ENCODE measurements at places on chromosomes 3 and 15.

- no peak for DNase-seq
Observed at GRCh38 chr15:98853617-98854420, 153.8 kb downstream of the PGPEP1L start.

DNA sequence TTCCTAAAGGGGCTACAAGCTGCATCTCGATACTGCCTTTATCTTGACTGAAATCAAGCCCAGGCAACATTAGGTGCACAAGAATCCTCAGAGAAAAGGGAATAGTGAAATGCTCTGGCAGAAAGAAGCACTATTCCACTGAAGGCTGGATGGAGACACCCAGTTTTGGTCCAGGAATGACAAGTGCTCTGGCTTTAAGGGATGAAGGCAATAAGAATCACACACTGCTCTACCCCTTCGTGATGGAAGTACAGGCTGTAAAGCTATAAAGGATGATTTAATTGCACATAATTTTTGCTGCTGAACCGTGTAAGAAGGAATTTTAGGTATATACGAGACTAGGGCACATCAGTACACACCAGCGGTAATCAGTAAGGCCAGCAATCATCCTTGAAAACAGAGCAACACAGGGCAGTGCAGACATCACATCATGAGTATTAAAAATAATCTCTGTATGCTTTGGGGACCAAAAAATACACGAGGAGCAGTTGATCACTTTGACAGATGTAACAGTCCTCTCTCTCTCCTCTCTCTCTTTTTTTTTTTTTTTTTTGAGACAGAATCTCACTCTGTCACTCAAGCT, 414.6 kb upstream of the TBL1XR1 start:
- no peak for DNase-seq

GRCh38 chr3:54094926-54095325, 27.4 kb upstream of the CACNA2D3 start:
- no peak for DNase-seq

DNA sequence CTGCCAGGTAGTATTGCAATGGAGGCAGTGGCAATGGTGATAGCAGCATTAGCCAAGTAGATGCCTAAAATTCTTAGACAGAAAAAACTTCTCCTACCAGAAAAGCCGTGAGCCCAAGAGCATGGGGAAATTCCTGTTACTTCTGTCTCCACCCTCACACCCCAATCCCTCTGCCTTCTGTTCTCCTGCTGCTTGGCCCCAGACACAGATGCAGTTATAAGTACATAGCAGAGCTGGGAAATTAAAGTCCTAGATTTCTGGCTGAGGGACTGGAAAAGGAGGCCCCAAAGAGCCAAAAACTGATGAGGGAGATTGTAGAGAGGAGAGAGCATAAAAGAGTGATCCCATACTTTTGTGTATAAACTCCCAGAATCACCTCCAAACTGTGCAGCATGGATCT, 166.9 kb downstream of the SMAD6 start:
- no peak for DNase-seq

- DNase-seq: no peak
Observed at GRCh38 chr3:143203848-143204247, 84.3 kb downstream of the CHST2 start.

GRCh38 chr15:59190291-59190690, 16.4 kb upstream of the LDHAL6B start:
- no peak for DNase-seq

DNA sequence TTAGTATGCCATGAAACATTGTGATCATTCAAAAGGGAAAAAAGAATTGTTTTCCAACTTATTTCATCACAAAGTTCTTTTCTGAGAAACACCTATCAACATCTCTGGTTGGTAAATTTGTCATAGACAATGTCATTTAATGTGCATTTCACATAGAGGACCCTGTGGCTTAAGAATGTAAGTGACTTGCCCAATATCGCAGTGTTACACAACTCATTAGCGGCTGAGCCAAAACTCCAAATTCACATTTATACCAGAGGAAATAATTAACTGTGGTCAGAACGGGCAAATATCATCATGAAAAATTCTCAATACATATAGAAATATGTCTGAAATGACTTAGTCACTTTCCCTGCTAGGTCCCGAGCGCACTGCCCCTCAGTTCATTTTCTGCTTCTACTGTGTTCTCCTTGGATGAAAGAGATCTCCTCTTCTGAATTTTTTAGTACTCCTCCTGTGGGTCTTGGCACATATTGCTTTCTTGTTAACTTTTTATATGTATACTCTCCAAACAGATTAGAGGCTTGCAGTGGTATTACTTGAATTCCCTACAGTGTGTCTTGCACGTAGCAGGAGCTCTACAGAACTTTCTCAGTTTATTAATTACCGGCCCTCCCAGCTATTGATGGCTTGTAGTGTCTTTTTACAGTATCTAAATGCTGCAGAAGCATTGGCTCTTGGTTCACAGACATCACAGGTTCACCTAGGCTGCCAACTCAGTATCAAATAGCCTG, 33.1 kb downstream of the PTX3 start:
- no peak for DNase-seq

DNA sequence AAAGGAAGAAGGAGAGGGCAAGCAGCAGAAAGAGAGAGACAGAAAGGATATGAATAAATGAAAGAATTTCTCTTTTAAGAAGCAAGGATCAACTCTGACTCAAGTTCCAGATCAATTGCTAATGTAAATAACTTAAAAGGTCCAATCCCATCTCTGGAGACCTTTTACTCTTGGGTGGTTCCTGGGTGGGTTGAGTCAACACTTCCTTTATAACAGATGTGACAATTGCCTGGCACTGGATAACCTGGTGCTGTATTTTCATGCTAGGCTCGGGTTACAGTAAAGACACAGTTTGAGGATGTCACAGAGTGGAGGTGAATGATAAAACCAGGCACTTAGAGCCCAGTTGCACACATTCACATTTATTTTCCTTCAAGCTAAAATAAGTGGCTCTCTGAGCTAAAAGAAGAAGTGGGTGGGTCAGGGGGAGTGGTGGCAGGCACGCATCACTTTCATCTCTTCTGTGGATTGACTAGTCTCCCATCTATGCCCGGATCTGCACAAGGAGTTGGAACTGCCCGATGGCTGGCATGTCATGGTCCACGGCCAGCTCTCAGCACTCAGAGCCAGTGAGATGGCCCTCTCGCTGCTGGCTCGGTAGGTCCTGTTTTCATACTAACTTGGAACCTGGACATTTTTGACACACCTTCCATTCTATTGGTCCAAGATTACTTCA, 465.8 kb downstream of the FOXP1 start:
- DNase-seq: no peak

GRCh38 chr3:26591926-26592325, 30.6 kb upstream of the LRRC3B start:
- DNase-seq: no peak

GRCh38 chr3:30443756-30444673, 162.4 kb upstream of the TGFBR2 start:
- DNase-seq: no peak

DNA sequence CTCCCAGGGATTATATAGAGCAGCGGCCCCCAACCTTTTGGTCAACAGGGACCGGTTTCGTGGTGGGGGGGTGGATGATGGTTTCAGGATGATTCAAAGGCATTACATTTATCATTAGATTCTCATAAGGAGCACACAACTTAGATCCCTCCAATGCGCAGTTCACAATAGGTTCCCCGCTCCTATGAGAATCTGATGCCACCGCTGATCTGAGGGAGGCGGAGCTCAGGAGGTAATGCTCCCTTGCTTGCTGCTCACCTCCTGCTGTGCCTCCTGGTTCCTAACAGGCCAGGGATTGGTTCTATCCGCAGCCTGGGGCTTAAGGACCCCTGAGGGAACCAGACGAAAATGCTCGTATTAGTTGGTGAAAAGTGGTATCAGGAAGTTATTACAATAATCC, 1.3 kb upstream of the HACD2 start:
- DNase-seq: peak; percentile 1

- no peak for DNase-seq
Observed at GRCh38 chr3:128784843-128785242, 58.9 kb downstream of the RAB7A start.

- no peak for DNase-seq
Observed at GRCh38 chr3:193830791-193831191, 237.8 kb downstream of the OPA1 start.

DNA sequence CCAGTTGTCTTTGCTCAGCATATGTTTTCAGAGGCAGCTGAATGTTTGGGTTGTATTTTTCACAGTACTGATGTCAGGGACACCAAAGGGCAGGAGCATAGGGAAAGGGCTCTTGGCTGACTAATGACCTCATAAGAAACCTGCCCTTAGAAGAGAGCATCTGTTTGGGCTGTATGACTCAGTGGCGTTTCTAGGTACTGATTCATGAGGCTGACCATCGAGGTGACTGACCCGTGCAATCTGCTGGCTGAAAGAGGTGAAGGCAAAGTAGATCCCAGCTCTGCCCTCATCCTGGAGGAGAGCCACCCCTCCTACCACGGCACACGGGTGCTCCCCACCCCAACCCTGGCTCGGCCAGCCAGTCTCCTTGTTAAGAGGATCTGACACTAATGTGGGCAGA, 8.3 kb downstream of the LMCD1 start:
- DNase-seq: no peak

GRCh38 chr3:7205962-7206361, 345.0 kb downstream of the GRM7 start:
- no peak for DNase-seq

GRCh38 chr3:112297714-112298113, 3.7 kb upstream of the SLC9C1 start:
- no peak for DNase-seq

DNA sequence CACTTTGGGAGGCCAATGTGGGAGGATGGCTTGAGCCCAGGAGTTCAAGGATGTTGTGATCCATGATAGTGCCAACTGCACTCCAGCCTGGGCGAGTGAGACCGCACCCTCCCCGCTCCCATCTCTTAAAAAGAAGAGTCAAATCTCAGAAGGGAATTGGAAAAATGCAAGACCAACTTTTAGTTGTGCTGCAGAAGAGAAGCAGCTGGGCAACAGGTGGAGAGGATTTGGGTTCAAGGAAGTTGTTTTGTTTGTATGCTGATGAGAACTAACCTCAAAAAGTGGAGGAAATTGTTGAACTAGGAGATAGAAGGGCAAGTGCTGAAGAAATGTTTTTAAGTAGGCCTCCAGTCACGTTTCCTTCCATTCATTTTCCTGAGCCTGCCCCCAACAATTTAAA, 12.8 kb upstream of the PDCD7 start:
- no peak for DNase-seq

GRCh38 chr3:39146611-39147591, 6.5 kb downstream of the CSRNP1 start:
- peak; percentile 26 for DNase-seq

- DNase-seq: no peak
Observed at GRCh38 chr3:148005456-148005855, 596.3 kb downstream of the ZIC1 start.

DNA sequence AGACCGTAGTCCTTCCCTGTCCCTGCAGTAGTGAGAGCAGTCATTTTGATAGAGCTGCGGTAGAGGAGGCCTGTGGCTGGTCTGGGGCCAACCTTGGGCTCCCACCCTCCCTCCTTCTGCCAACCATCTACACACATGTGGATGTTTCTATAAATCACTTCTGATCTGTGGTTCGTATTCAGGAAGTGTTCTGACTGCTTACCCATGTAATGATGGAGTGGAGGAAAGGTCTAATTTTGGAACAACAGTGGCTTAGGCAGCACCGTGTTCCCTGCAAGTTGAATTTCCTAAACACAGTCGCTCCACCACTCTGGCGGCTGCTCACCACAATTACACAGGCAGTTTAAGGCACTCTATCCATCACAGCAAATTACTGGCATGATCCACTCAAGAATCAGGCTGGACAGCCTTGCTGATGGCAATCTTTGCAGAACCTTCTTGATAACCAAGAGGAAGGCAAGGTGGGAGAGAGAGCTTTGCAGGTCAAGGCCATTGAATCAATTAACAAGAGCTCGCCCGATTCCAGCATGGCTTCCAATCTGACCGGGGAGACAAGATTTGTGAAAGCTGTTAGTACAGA, 104.7 kb upstream of the VEPH1 start:
- DNase-seq: no peak

DNA sequence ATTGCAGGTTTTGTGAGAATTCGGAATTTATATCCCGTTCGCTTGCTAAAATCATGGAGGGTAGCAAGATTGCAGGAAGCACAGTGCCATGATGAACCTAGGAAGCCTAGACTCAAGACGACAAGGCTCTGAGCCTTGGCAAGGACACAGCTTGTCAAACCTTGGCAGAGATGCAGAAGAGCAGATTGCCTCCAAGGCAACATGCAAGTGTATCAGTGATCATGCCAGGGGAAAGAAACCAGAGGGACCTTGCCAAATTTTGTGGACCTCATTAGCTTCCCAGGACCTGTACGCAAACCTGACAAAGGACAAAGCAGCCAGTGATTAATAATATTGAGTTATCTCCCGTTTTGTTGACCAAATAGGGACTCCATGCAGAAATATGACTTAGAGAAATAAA, 159.7 kb downstream of the GOLIM4 start:
- no peak for DNase-seq

GRCh38 chr3:6779140-6779539, 81.8 kb upstream of the GRM7 start:
- DNase-seq: no peak

- no peak for DNase-seq
Observed at GRCh38 chr3:149292666-149293065, 40.8 kb downstream of the TM4SF18 start.

DNA sequence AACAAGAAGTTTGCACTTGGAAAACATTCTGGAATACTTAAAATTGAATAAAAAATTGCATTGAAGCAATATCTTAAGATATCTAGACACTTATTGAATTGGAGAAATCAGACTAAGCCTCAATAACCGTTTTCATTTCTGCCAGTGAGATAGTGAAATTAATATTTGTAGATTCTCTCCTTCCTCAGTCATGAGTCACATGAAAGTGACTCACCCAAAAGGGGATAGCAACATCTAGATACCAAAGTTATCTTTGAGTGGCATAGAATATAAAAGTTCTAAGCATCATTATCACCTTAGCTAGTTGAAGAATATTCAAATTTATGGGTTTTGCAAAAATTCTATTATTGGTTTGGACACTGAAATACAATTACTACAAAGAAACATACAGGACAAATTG, 614.8 kb upstream of the ZNF717 start:
- DNase-seq: no peak

GRCh38 chr15:69035205-69035917, 20.9 kb downstream of the NOX5 start:
- no peak for DNase-seq

GRCh38 chr15:88908697-88909621, 4.2 kb downstream of the MFGE8 start:
- no peak for DNase-seq

DNA sequence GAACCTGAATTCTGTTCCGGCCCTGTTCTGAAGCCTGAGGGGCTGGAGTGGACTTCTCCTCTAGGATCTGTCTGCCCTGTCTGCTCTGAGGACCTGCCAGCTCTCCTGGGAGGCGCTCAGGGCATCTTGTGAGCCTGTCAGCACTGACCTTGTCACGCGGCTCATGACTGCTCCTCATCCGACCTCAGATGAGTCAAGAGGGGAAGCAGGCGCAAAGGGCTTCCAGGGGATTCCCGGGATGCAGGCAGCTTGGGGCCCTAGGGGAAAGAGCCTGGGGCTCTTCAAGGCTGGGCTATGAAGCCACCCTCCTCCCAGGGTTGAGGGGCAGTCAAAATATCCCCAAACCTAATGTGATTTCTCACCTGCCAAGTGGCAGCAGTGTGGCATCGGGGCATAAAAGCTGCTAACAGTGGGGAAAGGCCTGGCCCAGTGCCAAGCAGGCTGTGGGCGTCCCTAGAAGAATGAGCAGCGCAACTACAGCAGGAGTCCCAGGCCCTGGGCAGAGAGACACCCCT, 27.6 kb upstream of the ANKDD1A start:
- peak; percentile 48 for DNase-seq

GRCh38 chr3:28322464-28322863, 26.1 kb upstream of the ZCWPW2 start:
- DNase-seq: no peak

Data from activated naive CD4-positive, alpha-beta T cell (primary cell).